ENCODE measurements at places on chromosomes 1 and 21.

DNA sequence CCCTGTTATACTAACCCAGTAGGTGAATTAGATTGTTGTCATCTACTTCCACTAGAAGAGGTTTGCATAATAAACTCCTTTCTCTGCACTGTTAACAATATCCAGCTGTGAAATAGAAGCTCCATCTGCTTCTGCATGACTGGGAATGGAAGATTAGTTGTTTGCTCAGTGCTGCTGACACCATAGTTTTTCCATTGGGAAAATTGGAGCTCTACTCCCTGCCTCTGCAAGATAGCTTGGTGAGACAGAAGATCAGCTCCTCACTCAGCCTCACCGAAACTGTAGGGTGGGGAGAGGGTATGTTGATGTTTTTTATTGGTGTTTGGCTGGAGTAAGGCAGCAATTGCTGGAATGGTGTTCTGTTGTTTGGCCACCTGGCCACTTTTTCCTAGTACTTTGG, 331.6 kb upstream of the ADAMTS5 start:
- DNase-seq = no peak

DNA sequence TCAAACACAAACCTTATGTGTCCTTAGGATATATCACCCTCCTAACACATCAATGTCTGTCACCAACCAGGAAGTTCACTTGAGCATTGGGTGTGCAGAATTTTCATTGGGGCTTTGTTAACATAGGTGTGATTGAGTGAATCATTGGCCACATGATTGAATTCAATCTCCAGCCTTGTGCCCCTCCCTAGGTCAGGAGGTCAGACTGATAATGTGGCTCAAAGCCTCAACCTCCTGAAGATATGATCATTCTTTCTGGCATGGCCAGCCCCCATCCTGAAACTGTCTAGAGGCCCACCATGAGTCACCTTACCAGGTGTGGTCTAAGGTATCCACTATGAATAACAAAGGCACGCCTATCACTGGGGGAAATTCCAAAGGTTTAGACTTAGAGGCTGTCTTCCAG, 90.1 kb downstream of the PKN2 start:
- DNase-seq = no peak

- DNase-seq = peak; percentile 67
Observed at GRCh38 chr1:192580351-192580962, 4.9 kb downstream of the RGS1 start.

GRCh38 chr1:42832641-42833240, 13.7 kb upstream of the ZNF691 start:
- no peak for DNase-seq

DNA sequence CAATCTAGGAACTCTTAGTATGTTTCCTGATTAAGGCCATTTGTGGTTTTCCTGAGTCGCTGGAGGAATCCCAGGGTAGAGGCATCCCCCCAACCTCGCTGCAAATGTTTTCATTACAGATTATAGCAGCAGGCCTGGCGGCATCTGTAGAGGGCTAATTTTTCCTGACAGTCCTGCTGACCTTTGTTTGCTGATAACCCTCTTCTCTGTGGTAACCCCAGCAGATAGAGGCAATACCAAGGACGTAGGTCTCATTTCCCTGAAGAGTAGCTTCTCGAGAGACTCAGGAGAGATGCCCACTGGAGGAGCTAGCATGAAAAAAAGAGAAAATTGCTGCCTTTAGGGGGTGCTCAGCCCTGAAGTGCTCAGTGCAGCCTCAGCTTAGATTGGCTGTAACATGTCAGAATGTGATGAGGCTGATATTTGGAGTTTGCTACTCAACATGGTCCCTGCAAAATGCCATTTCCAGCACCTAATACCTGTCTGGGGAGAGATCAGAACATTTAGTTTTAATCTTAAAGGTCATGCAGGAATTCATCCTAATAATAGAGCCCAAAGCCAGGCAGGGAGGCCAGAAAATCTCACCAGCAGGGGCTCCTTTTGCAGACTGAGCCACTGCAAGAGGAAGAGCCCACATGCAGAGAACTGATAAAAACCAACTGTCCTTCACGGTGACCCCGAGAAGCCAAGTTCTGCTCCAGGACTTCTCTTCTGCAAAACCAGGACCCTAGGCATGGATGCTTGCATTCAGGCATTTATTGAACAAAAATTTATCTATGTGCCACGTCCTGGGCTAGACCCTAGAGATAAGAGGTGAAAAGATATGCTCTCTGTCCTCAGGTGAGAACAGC, 184.5 kb downstream of the KAZN start:
- peak; percentile 17 for DNase-seq

- DNase-seq = no peak
Observed at GRCh38 chr1:30314591-30314990, 408.8 kb downstream of the MATN1 start.

DNA sequence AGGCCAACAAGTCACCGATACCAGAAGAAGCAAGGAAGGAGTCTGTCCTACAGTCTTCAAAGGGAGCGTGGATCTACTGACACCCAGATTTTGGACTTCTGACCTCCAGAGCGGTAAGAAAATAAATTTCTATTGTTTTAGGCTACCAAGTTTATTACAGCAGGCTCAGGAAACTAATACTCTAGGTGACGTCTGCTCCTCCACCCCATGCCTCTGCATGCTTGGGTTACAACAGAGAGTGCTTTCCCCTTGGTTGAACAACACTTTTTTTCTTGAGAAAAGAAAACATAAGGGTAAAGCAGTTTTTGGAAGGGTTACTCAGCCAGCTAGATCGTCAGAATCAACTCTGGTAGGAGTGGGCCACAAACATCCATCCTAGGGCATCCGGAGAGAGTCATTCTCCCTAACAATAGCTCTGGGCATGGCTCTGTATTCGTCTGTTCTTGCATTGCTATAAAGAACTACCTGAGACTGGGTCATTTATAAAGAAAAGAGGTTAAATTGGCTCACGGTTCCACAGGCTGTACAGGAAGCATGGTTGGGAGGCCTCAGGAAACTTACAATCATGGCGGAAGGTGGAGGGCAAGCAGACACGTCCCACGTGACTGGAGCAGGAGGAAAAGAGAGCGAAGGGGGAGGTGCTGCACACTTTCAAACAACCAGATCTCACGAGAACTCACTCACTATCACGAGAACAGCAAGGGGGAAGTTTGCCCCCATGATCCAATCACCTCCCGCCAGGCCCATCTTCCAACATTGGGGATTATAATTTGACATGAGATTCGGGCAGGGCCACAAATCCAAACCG, 22.2 kb upstream of the DNAJC11 start:
- DNase-seq = no peak

DNA sequence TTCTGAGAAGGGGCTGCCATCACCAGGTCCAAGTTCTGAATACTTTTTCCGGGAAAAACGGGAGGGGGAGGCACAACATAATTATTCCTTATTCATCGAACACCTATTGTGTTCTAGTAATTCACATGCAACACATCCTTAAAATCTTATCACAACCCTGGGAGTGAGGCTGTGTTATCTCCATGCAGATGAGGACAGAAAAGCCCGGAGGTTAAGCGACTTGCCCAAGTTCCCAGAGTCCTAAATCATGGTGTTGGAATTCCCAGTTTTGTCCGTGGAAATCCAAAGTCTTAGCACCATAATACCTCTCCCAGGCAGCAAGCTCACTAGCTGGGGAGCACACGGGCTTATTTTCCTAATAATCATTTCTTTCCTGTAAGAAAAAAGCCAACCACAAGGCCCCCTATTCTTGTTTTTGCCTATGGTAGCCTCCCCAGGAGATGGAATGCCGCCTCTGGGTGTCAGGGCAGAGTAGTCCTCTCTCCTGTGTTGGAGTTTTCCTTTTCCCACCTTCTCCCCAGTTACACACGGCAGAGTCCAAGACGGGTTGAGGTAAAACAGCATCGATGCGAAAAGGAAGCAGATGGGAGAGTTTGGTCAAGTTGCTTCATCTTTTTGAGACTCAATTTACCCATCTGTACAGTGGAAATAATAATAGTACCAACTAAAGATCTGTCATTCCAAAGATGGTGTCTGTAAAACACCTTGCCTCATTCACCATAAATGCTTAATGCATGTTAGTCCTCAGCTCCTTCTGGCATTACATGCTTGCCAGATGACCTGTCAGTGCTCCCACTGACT, 228.0 kb upstream of the TMEM51 start:
- no peak for DNase-seq

DNA sequence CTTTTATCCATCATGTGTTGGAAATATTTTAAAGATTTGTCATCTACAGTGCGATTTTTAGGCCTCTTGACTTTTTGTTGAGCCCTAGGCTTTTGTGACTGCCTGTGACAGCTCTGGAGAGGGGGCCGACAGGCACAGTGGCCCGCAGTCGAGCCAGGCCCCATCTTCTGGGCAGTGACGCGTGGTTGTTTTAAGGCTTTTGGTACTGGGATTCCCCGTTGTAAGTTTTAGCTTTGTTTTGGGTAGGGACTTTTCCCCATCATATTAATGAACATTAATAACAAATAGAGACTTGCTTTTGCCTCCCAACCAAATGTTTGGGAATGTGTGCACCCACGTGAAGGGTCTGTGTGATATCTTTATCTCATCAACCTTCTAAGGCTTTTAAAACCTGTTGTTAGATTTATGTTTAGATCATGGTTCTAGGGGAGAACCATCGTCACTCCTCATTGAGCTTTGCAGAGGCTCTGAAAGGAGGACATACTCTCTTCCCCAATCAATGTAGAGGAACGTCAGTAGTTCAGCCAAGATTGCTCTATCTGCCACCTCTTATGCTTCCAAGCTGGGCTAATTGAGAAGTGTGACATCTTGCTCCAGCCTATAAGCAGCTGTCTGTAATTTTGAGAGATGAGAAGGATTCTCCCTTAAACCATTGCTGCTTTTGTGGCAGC, 34.6 kb downstream of the MAPKAPK2 start:
- DNase-seq = no peak

DNA sequence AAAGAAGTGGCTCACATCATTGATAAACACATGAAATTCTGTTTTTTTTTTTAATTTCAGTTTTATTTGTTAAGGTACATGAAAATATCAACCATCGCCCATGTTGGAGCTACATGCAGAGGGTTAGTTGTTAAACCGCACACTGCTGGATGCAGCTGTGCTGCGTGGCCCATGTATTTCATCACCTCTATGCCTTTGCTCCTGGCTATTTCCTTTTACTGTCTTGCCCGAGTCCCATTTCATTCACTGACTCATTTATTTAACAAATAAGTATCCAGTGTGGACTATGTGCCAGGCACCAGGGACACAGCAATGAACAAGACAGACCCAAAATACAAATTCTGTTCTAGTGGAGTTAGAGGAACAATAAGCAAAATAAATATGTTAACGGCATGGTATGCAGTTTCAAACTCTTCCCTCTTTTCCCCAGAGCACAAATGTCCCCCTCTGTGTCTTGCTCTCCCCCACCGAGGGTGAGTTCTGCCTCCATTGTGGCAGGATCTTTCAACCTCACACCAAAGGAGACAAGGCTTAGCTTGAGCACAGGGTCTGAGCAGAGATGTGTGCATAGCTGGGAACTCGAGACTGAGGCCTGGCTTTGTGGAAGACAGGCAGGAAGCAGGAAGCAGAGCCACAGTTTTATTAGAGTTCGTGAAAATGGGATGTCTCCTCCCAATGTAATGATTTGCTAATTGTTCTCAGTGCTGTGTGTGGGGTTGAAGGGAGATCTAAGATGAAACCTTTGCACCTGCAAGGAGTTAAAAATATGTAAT, 44.6 kb downstream of the MAN1C1 start:
- DNase-seq = no peak

- no peak for DNase-seq
Observed at GRCh38 chr1:243497939-243498681, 242.3 kb downstream of the SDCCAG8 start.

DNA sequence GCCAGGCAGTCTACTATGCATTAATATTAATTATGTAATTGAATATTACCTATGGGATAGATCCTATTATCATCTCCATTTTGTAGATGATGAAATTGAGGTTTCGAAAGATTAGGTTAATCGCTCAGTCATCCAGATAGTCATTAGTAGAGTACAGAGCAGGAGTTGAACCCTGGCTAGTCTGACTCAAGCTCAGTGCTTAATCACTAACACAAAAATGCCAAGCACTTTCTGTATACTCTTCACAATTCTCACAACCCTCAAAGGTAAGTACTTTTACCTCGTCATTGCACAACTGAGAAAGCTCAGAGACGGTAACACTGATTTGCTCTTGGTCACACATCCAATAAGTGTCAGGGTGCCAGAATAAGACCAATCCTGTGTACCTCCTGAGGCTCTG, 280.2 kb upstream of the PLXNA2 start:
- DNase-seq = no peak

DNA sequence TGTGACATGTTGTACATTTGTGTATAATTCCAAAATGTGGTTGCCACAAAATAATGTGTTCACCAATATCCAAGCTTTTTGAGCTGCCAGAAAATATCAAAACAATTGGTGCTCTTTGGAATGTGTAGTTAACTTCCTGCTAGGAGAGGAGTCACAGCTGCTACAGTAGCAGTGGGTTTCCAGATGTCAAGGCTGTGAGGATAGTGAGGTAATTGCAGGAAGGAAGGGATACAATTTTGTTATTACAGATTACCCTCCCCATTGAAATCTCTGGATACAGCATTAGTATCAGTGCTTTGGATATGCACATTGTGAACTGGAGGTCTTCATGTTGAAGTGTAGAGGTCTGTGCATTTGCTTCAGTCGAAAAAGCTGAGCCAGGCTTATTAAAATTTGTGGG, 253.2 kb downstream of the PTPRC start:
- no peak for DNase-seq

DNA sequence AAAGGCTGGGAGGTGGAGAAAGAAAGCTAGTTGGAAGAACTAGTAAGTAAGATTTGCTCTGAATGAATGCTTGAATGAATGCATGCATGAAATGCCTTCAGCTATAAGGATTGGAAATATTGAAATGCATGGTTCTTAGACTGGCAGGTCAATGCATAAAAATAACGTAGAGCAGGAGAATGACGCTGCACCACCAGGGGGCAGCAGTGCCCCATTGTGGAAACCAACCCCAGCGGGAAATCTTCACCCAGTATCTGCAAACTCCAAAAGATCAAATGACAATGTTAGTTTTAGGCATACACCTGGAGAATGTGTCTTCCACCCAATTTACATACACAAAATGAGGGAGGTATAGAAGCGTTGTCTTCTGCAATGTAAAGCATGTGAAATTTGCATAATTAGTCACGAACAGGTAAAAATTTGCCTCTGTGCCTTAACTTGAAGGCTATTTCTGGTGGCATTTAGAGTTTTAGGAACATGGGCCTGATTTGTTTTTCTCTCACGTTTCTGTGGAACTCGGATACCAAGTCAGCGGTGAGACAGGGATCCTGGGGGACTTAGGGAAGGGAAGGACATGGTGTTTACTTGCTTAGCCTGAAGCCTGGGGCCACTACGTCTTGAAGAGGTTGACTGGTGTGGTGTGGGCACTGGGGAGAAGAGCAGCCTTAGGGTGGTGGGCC, 78.6 kb downstream of the HHAT start:
- peak; percentile 81 for DNase-seq

GRCh38 chr1:2836333-2836970, 35.0 kb upstream of the TTC34 start:
- DNase-seq = no peak

Measured in ACHN (cell line).